ENCODE measurements at places on chromosomes 12 and 14.

- no peak for DNase-seq
Observed at GRCh38 chr12:1978078-1978862, 26.0 kb downstream of the DCP1B start.

- DNase-seq, result no peak
Observed at GRCh38 chr14:62117751-62118105, 355.5 kb downstream of the SNAPC1 start.

DNA sequence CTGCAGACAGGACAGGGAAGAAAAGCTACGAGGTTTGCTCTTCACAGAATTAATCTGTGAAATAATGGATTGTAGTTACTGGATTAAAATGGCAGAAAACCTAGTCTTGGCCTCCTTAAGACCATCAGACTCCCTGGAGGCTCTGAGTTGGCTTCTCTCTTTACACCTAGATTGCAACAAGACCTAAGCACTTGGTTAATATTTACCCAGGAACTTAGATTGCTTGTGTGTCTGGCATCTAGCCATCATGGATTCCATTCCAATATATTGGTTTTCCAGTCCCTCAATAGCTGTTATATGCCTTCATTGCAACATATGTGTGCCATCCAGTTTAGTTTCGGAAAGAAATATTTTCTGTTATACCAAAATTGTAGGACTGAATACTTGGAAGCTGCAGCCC is 1.9 kb upstream of the GTF2A1 start:
- no peak for DNase-seq

DNA sequence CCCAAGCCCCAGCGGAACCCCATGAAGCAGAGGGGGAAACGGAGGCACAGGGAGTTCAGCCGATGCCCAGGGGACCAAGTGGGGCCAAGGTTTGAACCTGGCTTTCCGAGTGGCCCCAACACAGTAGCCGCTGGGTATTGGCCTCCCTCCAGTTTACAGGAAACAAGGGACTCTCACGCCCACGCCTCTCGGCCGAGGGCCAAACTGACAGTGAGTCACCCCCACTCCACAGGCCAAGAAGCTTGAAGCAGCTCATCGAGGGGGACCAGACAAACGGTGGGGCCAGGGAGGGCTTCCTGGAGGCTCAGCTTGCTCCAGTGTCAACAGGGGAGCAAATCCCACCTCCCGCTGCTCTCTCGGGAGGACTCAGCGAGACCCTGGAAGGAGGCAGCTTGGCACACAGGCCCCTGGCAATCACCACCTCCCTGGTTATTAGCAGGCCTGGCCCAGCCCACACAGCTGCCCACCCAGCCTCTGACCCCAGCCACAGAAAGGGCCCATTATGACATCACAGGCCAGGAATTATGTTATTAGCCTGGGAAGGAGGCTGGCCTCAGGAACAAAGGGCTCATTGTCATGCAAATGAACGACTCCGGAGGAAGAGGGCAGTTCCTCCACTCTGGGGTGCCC is 54.6 kb downstream of the NCOR2 start:
- peak; percentile 93 for DNase-seq

- DNase-seq, result no peak
Observed at GRCh38 chr14:45103806-45104205, 19.9 kb downstream of the PRPF39 start.

GRCh38 chr12:76860256-76860655 is 18.6 kb downstream of the CSRP2 start:
- DNase-seq, result no peak

GRCh38 chr12:57610554-57611107 is 604 bp upstream of the ARHGEF25 start:
- no peak for DNase-seq

GRCh38 chr14:98226411-98226810 is 1045.6 kb downstream of the BCL11B start:
- DNase-seq, result no peak

GRCh38 chr14:24299255-24300191 is at the start of the genes DHRS1 and NOP9:
Gene DHRS1, minus strand, starts transcription at chr14:24299780. Its CDS starts 674 bp downstream, at chr14:24299106.
Gene NOP9, plus strand, starts transcription at chr14:24299850. Its CDS starts 105 bp downstream, at chr14:24299955.
- DNase-seq, result peak; percentile 96

DNA sequence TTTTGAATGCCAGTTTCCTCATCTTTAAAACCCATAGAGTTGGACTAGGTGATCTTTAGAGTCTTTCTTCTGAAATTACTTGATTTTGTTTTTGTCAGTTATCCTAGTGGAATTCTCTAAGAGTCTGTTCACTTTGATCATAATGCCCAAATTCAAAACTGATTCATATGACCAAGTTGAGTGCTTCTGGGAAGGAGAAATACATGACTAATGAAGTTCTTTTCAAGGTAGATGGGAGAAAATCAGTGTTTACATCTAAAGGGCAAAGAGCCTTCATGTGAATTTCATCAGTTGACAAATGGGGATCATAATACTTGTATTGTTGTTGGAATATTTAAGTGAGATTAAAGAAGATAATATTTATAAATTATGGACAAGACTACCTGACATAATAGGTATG is 53.2 kb downstream of the ERC1 start:
- DNase-seq, result no peak

- DNase-seq, result no peak
Observed at GRCh38 chr12:49138587-49138986, 7.4 kb upstream of the TUBA1B start.

DNA sequence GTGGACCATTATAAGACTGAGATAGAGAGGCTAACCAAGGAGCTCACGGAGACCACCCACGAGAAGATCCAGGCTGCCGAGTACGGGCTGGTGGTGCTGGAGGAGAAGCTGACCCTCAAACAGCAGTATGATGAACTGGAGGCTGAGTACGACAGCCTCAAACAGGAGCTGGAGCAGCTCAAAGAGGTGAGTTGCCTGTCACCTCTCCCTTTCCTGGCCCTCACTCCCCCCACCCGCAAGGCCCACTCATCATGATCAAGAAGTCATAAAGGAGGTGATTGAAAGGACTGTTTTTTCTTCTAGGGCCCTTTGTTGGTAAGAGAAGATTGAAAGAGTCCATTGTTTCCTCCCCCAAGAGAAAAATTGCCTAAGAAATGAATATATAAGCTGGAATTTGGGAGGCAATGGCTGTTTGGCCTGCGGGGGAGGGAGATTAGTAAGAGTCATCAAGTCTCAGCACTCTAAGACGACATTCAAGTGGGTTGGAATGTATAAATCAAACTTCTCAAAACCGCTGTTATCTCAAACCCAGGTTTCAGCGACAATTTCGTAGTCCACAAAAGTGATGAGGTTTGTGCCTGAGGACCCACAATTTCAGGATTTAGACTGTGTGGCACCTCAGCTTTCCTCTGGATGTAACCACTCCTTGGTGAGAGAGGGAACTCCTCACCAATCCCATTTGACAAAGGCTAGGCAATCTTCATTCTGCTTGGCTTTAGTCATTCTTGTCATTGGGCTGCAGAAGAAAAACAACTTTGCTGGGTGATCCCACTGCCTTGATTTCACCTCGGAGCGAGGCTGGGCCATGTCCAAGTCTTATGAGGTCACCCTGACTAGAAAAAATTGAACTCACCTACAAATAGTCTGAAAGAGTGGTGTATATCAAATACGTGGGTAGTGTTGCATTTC is 966 bp downstream of the BICD1 start:
- DNase-seq, result peak; percentile 57

GRCh38 chr12:5567016-5567725 is 135.3 kb downstream of the NTF3 start:
- peak; percentile 39 for DNase-seq

- peak; percentile 70 for DNase-seq
Observed at GRCh38 chr12:118645219-118645618, 268.9 kb downstream of the SUDS3 start.

GRCh38 chr12:102356690-102357089 is 123.7 kb downstream of the IGF1 start:
- DNase-seq, result no peak

DNA sequence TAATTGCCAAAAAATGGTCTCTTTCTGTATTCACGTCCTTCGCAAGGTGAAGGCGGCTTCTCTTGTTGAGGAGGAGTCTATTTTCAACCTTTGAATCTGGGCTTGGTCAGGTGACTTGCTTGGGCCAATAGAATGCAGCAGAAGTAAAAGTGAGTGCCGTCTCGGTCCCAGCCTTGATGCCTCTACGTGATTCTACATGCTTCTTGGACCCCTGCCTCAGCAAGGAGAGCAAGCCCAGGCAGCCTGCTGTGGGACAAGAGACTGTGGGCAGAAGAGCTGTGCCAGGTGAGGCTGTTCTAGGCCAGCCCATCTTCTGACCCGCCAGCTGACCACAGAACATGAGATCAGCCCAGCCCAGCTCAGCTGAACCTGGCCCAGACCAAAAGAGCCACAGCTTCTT is 39.1 kb upstream of the CCDC63 start:
- no peak for DNase-seq

GRCh38 chr14:30829853-30830252 is 44.5 kb upstream of the COCH start:
- DNase-seq, result no peak

- DNase-seq, result peak; percentile 77
Observed at GRCh38 chr14:52313903-52314594, at the start of gene PTGER2. Gene PTGER2, plus strand, starts transcription at chr14:52314312. Its CDS starts 237 bp downstream, at chr14:52314549.

DNA sequence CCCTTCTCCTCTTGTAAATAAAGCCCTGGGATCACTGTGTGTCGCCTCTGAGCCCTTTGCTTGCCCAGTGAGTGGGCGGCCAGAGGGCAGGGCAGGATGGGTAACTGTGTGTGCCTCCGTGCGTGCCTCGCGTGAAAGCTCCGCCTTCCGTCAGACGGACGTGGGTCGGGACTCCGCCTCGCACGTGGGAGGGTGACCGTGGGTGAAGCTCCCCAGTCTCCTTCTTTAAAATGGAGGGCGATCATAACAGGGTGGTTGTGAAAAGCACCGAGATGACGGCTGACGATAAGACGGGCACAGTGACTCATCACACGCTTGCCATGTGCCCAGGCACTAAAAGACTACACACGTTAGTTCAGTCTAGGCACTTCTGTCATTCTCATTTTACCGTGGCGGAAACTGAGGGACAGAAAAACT is 9.2 kb downstream of the PHB2 start:
- DNase-seq, result no peak

GRCh38 chr12:112049351-112049750 is 36.1 kb downstream of the ERP29 start:
- no peak for DNase-seq

DNA sequence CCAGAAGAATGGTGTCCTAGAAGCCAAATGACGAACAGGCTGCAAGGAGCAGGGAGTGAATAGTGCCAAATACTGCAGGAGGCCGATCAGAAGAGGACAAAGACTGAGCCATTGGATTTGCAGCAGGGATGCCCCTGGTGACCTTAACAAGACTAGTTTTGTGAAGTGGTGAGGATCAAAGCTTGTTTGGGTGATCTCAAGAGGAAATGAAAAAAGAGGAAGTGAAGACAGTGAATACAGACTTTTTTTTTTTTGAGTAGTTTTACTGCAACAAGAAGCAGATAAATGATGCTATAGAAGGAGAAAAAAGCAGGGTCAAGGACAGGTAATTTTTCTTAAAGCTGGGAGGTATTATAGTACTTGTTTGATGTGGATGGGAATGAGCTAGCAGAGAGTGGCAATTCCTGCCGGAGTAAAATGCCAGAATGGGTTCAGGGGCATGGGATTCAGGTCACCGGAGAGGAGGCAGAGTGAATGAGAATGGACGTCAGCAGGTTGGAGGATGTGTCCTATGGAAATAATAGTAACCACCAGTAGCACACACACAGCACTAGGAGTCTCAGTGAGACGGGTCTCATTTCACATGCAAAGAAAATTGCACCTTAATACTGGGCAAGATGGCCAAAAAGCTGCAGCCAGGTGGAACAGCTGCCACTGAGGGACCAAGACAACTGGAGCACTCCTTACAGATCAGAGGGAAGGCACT is 345.8 kb upstream of the CCDC196 start:
- DNase-seq, result no peak
